ENCODE measurements at places on chromosomes 11 and 22. TPM values are rescaled to one million over a fixed set of nuclear protein-coding genes. Genes with fewer than 3 reads are reported as not detected.

The PUS3 gene
- 9.9 TPM for total RNA-seq

The XPNPEP3 gene
- 10.9 TPM for total RNA-seq

The WNT11 gene
- 2.6 TPM for total RNA-seq

The PGA5 gene
- total RNA-seq: 0.31 TPM

GRCh38 chr11:77102246-77103210, at the start of gene OMP:
TSS of gene OMP (plus strand) at chr11:77102840. CDS start at chr11:77102840, 0 bp downstream.
- peaks cover 17% of the 10 kb centered on the region for H3K4me1 ChIP-seq
- no peaks in the 10 kb centered on the region for H3K27me3 ChIP-seq
- no peak for DNase-seq

GRCh38 chr22:47199261-47199978, 437.0 kb downstream of the TBC1D22A start:
- no peak overlapping the region for H3K27ac ChIP-seq
- no peaks in the 10 kb centered on the region for H3K27me3 ChIP-seq
- H3K4me3 ChIP-seq: no peak overlapping the region
- H3K4me1 ChIP-seq: peaks cover 8% of the 10 kb centered on the region

- DNase-seq: no peak
- H3K36me3 ChIP-seq: no peaks in the 10 kb centered on the region
- no peak overlapping the region for H3K4me3 ChIP-seq
- H3K4me1 ChIP-seq: no peaks in the 10 kb centered on the region
These were observed 26.0 kb upstream of the LRRC10B start for GRCh38 chr11:61482513-61482912.

DNA sequence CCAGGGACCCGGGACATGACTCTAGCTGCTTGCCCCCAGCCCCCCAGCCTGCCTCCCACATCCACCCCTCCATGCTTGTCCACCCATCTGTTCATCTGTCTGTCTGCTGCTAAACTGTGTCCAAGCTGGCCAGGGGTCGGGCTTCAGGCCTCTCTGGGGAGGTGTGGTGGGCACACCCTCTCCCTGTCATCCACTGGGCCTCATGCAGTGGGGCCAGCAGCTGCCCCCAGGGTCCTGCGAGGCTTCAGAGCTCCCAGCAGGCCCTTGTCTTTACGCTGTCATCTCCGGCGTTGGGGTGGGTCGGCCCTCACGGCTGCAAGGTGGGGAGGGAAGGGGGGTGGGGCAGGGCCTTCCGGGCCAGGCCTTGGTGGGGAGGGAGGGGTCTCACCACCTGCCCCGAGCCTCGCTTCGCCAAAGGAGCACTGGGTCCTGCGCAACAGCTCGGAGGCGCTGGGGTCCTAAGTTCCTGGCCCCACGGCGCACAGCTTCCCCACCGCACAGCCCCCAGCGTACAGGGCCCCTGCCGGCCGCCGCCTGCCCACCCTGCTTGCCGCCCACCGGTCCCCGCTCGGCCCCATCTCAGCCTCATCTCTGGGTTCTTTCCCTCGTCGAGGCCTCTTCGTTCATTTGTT, 26.7 kb downstream of the MOB2 start:
- peaks cover 10% of the 10 kb centered on the region for H3K36me3 ChIP-seq
- no peak overlapping the region for H3K27ac ChIP-seq
- H3K4me3 ChIP-seq: no peak overlapping the region

- H3K27ac ChIP-seq: no peak overlapping the region
- no peaks in the 10 kb centered on the region for H3K4me1 ChIP-seq
- no peaks in the 10 kb centered on the region for H3K36me3 ChIP-seq
- no peaks in the 10 kb centered on the region for H3K27me3 ChIP-seq
- no peak for DNase-seq
These were observed 22.8 kb upstream of the B4GALNT4 start for GRCh38 chr11:346529-346928.

- H3K4me3 ChIP-seq: no peak overlapping the region
- H3K27ac ChIP-seq: no peak overlapping the region
- no peaks in the 10 kb centered on the region for H3K27me3 ChIP-seq
- no peaks in the 10 kb centered on the region for H3K4me1 ChIP-seq
- DNase-seq: no peak
These were observed 275.0 kb upstream of the SESN3 start for GRCh38 chr11:95505927-95506426.

Data from pancreas (tissue), 10 donors.